ENCODE measurements at places on chromosomes 1 and 21.

- DNase-seq = no peak
Measured at GRCh38 chr1:220827445-220828178, 40.9 kb downstream of the MTARC1 start.

DNA sequence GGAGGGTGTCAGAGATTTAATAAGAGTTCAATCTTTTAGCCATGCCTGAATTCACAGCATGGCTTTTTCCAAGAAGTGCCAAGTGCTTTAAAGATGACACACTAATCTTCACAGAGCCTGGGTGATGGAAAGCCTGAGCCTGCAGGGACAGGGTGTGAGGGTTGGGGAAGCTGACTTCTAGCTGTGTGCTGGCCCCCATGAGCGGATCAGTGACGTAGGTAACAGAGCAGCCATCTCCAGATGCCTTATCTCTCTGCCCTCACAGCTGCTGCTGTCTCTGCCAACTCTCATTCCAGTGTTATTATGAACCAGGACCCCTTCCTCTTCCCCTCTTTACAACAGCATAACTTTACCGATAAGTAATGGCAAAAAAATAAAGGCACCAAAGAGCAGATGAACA, 30.6 kb downstream of the FAM78B start:
- no peak for DNase-seq

DNA sequence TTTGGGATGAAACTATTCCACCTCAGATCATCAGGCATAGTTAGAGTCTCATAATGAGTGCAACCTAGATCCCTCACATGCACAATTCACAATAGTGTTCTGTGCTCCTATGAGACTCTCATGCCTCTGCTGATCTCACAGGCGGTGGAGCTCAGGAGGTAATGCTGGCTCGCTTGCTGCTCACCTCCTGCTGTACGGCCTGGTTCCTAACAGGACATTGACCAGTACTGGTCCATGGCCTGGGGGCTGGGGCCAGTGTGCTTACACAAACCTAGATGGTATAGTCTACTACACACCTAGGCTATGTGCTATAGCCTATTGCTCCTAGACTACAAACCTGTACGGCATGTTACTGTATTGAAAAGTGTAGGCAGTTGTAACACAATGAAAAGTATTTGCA, 448.4 kb downstream of the RPS6KC1 start:
- no peak for DNase-seq

DNA sequence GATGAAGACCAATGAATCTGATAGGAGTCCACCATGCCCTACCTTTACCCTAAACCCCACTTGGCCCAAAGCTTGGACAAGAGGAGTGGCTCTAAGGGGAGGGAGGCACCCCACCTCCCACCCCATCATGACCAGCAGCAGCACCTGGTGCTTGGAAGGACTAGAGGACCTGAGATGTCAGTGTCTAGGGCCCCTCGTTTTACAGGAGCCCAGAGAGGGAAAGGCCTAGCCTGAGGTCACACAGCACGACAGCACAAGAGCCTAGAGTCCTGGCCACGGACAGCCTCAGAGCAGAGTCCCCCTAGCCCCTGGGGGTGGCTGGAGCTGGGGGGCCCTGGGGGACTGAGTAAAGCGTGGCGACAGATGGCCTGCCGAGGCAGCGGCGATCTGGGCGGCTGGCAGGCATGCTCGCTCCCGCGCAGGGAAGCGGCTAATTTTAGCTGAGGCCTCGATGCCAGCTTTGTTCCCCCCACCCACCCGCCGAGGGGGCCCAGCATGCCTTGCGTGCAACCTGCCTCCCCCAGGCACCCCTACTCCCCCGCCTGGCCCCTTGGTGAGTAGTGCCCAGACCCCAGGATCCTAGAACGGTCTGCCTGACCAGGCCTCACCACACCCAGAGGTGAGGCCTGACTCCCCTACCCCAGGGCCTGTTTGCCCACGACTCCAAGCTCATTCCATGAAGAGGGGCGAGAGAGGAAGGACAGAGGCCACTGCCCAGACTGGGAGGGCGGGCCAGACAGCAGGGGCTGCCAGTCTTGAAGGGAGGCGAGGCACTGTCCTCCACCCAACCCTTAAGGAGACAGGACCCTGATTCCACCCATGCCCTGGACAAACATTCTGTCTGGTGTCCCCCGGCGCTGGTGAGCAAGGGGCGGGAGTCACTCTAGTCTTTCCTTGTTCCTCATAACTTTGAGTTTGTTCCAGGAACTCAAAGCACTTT, 39.0 kb downstream of the AHDC1 start:
- DNase-seq = no peak

- DNase-seq = peak; percentile 50
Measured at GRCh38 chr1:51236531-51237350, 668 bp downstream of the RNF11 start.

Measured in activated CD4-positive, alpha-beta memory T cell treated with anti-CD3 and anti-CD28 coated beads, Interleukin-2, amount 10 ng/mL, durations not matched to agents 7 days and 5 days (primary cell).